ENCODE measurements at places on chromosomes 12 and 14.
A peak's percentile ranks its signal among the peaks of the same experiment; 100 is the strongest.

DNA sequence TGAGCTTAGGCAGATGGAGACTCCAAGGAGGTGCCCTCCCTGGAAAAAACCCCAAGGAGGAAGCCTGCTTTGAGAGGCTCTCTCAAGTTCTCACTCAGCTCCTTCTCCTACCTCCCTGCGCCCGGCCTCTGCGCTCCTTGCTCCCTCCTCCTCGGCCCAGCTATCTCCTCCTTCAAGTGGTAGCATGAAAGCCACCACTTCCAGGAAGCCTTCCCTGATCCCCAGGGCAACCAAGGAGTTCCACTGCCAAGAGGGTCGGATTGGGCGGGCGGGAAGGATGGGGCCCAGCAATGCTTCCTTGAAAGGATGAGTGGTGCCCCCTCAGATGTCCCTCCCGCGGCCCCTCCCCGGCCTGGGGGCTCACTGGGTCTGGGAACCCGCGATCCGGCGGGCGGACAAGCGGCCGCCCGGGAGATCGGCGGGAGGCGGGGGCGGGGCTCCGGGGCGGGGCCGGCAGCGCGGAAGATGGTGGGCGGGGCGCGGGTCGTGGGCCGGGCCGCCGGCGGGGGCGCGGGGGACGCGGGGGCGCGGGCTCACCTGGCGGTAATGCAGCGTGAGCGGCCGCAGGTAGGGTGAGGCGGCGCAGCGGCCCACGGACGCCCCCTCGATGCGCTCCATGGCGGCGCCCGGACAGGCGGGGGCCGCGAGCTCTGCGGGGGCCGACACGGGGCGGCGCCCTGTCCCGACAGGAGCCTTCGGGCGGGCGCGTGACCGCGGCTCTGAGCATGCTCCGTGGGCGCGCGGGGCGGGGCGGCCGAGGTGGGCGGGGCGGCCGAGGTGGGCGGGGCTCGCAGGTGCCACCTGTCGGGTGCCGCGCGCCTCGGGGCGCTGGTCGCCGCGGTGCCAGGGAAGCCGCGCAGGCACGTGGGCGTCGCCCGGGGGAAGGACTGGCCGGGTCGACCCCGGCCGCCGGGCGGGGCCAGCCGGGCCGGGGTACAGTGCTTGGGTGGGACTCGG is at the start of gene NUDT14:
TSS of gene NUDT14 (minus strand) at position 721 of the 957 bp plus-strand sequence. CDS start at position 618, 103 bp downstream.
- peak; percentile 48 for DNase-seq

DNA sequence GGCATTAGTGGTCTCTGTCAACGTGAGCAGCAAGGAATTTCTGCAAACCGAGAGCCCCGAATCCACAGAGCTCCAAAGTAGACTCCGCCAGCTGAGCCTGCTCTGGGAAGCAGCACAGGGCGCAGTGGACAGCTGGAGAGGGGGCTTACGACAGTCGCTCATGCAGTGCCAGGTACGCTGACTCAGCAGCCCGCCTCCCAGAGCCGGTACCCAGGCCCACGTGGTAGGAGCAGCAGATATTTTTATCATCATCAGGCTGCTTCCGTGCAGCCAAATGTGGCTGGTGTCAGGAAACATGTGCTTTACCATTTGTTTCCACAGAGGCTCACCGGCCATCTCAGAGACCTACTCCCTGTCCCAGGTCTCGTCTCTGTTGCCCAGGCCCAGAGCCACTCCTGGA is 73.7 kb downstream of the ESR2 start:
- DNase-seq = no peak

DNA sequence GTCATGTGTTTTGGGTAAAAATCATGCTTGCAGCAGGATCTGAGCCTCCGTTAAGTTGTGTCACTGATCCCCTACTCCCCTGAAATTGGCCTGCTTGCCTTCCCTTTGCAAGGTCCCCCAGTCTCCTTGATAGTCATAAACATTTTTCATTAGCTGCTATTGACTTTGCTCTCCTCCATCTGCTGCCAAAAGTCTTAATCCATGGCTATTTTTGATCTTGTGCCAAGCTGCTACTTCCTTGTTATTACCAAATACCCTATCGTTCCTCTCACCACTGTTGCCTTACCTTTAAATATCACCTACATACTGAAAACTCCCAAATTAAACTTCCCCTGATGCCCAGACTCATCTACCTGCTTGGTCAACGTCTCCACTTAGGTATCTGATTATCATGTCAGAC is 148.3 kb downstream of the PHLDA1 start:
- no peak for DNase-seq

- no peak for DNase-seq
Measured at GRCh38 chr14:76117789-76118484, 33.8 kb upstream of the GPATCH2L start.

DNA sequence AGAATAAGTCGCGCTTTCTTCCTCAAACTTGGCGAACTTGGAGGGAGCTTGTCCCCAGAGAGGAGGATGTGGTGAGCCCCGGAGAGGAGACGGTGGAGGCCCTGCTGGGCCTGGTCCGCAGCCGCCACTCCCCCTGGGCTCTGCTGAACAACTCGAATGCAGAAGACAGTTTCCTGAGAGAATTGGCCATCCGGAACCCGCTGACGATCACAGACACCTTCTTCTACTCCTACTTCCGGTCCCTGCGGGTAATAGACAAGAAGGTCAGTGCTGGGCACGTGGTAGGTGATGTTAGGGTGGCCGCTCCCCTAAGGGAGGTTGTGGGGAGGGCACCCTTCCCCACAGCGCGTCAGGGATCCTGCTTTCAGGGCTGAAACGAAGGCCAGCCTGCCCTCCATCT is 1.6 kb downstream of the LRRC43 start:
- DNase-seq = no peak

DNA sequence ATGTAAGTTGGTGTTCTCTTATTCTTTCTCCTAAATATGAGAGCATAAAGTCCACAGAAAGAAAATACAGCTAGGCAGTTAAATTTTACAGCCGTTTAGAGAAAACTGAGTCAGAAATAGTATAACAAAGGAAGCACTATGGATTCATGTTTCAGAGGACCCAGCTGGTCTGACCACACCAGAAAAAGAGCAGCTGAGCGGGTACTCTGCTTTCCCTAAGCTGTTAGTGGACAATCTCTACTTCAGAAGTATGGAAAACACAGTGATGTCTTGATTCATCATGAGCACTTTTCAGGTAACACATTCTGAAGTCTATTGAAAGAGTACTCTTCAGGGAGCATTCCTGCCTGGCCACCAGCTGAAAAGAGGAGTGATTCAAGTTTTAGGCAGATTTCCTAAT is 12.4 kb downstream of the PPM1H start:
- DNase-seq = no peak

DNA sequence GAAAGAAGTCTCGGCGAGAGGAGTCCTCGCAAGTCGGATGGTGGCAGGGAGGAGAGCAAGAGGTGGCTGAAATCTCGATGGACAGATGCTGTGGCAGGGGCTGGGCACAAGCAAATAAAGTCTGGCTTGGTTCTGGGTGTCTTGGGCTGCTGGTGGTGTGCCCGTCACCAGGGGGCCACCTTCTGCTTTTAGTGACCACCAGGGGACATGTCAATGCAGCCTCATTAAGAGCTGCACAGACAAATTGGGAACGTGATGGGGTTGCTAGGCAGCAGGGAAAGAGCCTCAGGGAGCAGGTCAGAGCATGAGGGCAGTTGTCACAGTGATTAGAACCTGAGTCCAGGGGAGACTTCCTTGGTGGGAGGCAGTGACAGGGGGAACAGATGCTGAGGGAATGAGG is 44.0 kb downstream of the LRRC74A start:
- no peak for DNase-seq
